Activated naive CD8-positive, alpha-beta T cell treated with anti-CD3 and anti-CD28 coated beads, Interleukin-2, amount 10 ng/mL, durations not matched to agents 7 days and 5 days (primary cell): ENCODE measurements at places on chromosomes 5 and 9. TPM values are rescaled to one million over a fixed set of nuclear protein-coding genes. Genes with fewer than 3 reads are reported as not detected.
A peak's percentile ranks its signal among the peaks of the same experiment; 100 is the strongest.

NEUROG1 gene
- total RNA-seq, result not detected

ANKRD31 gene
- total RNA-seq, result 0.58 TPM

SUSD3 gene
- total RNA-seq, result 70.4 TPM

HACD4 gene
- 16.6 TPM for total RNA-seq

C5orf15 gene
- total RNA-seq, result 19.1 TPM

NMUR2 gene
- not detected for total RNA-seq

FGF1 gene
- total RNA-seq, result not detected

ANKRD18A gene
- total RNA-seq, result 2.9 TPM

LTC4S gene
- 6.3 TPM for total RNA-seq

GPR151 gene
- not detected for total RNA-seq

GTF2H2 gene
- 28.7 TPM for total RNA-seq

INPP5E gene
- 22.8 TPM for total RNA-seq

GRCh38 chr5:119631660-119632059, 2.3 kb downstream of the FAM170A start:
- no peak for DNase-seq

DNA sequence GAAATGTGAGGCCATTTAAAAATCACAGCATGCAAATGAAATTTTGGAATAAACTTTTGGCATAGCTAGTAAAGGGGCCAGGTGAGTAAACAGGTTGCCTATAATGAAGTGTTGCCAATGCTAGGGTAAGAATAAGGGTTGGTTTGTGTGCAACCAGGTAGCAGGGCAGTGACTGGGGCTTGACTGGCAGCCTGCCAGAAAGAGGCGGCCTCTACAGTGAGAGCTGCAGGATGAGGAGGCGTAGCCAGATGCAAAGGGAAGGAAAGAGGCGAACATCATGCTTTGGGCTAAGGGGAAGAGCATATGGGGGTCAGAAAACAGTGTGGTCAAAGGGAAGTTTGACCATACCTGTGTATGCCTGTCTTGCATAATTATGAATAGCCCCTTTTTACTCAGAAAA, 70.6 kb downstream of the MAST4 start:
- no peak for DNase-seq

- no peak for DNase-seq
These were observed 24.3 kb downstream of the S100Z start for GRCh38 chr5:76874088-76874581.

- no peak for DNase-seq
These were observed 441.6 kb upstream of the BRINP1 start for GRCh38 chr9:119810645-119811429.

DNA sequence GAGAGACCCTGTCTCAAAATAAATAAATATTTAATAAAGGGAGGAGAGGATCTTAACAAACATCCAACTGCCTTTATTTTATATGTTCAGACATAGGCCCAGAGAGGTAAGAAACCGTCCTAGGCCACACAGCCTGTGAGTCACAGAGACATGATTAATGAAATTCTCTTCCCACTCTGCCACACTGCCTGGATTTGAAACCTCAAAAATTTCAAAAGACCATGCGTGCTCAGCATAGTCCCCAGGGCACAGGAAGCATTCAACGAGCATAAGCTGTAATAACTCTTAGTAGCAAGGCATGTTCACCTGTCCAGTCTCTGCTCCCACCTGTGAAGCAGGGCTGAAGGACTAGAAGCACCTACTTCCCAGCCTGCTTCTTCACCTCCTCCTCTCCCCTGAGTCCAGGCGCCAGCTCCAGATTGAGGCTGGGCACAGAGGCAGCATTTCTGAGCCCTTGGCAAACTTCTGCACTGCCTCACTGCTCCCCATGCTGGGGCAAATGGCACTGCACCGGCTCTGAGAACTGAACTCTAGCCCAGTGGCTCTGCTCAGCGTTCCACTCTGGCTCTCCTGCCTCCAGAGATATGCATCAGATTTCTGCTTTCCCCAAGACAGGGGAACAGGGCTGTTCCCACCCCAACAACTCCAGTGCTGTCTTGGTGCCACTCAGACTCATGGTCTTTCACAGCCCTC, 1.1 kb downstream of the FAT2 start:
- no peak for DNase-seq

GRCh38 chr5:34015120-34015822, 7.4 kb upstream of the AMACR start:
- no peak for DNase-seq

DNA sequence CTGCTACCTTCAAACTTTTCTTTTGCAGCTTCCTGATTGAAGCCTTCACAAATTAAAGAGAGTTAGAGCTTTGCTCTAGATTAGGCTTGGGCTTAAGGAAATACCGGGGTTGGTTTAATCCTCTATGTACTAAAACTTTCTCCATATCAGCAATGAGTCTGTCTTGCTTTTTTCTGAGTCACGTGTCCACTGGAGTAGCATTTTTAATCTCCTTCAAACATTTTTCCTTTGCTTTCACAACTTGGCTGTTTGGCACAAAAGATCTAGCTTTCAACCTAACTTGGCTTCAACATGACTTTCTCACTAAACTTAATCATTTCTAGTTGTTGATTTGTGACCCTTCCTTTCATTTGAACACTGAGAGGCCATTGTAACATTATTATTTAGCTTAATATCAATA, 261.6 kb downstream of the PLK2 start:
- no peak for DNase-seq

- no peak for DNase-seq
These were observed 4.0 kb downstream of the HDAC3 start for GRCh38 chr5:141632650-141633049.

- DNase-seq, result no peak
These were observed 199.2 kb downstream of the TRIO start for GRCh38 chr5:14342306-14342705.

- DNase-seq, result no peak
These were observed 603.9 kb downstream of the DMRTA1 start for GRCh38 chr9:23050548-23050947.

GRCh38 chr5:14560091-14560595, 21.4 kb upstream of the OTULINL start:
- DNase-seq, result no peak

- DNase-seq, result no peak
These were observed 355.4 kb downstream of the PDE4D start for GRCh38 chr5:59537961-59538749.

DNA sequence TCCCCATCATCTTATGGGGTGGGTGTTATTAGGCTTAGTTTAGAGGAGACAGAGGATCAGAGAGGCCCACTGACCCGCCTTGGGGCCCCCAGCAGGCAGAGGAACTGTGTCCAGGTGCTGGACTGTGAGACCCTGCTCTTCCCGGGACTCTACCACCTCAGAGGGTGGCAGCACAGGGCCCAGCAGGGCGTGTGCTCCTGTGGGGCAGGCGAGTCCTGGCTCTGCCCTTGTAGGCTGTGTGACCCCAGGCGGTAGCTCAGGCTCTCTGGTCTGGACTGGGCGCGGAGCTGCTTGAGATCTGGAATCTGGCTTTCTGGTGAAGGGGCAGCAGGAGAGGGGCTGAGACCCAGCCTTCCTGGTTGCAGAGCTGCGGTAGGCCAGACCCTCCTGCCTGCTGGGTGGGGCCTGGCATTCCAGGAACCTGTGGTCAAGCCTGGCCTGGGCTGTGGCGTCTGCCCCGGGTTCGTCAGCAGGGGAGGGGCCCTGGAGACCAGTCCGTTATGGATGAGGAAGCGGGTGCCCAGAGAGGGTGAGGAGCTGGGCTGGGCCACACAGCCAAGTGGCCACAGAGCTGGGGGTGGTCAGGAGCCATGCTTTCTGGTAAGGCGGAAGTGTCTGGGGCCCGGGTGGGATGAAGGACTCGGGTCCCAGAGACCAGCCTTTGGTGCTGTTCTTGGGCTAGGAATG, 46.5 kb downstream of the RXRA start:
- no peak for DNase-seq

- DNase-seq, result no peak
These were observed 315.3 kb upstream of the SLC30A5 start for GRCh38 chr5:68778484-68778883.

DNA sequence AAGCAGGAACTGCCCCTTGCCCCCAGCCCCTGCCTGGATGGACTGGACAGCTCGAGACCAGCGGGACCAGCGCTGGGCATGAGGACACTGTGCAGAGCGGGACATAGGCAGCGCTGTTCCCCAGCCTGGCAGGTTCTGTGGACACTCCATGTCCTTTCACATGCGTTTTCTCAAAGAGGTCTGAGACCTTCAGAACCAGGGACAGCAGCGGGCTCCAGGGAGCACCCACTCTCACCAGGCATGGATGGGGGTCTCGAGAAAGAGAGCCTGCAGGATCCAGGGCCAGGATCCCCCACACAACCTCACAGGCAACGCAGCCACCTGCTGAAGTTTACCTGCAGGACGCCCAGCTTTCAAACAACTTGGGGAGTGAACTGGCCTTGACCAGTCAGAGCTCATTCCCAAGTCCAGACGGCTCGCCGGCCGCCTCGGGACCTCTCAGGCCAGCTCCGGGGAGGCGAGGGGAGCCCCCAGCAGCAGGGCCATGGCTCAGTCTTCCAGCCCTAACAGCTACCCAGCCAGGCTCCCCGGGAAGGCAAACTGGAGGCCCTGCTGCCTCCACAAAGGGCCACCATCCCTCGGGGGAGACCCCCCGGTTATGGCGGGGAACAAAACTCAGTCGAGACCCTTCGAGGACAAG, 72.5 kb upstream of the SARDH start:
- DNase-seq, result no peak

- DNase-seq, result no peak
These were observed 57.2 kb downstream of the MLANA start for GRCh38 chr9:5947912-5948311.

DNA sequence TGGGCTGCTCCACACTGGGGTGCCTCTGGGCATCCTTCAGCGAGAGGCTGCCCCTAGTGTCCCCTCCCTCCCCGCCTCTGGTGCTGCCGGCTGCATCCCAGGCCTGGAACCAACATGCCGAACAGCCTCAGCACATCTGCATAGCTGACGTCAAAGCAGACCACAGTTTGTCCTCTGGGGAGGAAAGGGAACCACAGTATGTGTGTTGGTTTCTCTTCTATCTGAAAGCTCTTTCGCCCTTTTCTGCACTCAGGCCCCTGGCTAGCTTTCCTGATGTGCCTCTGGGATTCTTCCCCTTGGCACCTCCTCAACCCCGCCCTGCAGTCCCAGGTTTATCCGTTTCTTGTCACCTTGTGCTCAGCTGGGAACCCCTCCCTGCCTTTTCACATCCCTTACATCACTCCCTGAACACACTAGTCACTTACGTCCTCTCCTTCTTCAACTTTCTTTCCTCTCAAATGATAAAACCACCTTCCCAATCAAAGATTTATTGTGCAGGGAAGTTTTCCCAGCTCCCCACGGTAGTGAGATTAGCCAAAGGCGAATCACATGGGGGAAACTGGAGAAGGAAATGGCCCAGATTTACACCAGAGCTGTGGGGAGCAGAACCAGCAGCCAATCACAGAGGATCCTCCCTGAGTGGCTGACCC, 35.5 kb upstream of the B4GALT1 start:
- DNase-seq, result peak; percentile 53

DNA sequence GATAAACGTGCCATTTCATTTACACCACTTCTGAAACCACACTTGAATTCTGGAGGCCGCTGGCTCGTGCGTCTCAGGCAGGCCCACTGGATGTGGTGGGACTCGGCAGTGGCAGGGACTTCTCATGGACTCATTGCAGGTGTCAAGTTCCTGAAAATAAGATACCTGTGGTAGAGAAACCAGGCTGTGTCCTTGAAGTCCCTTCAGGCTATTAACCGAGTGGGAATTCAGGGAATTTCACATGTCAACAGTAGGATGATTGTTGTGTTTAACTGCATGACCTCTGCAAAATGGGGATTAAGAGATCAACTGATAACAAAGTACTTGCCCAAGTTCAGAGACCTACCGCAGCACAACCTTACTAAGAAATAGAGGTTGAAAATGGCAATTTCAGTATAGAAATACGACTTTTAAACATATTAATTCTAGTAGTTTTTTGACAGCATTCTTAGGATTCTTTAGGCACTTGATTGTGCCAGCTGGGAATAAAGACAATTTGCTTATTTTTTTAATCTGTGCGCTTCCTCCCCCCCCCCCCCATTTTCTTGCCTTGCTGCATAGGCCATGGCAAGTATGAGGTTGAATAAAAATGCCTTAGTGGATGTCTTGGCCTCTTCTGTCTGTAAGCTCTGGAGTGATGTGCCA, 26.8 kb downstream of the TRIP13 start:
- no peak for DNase-seq

DNA sequence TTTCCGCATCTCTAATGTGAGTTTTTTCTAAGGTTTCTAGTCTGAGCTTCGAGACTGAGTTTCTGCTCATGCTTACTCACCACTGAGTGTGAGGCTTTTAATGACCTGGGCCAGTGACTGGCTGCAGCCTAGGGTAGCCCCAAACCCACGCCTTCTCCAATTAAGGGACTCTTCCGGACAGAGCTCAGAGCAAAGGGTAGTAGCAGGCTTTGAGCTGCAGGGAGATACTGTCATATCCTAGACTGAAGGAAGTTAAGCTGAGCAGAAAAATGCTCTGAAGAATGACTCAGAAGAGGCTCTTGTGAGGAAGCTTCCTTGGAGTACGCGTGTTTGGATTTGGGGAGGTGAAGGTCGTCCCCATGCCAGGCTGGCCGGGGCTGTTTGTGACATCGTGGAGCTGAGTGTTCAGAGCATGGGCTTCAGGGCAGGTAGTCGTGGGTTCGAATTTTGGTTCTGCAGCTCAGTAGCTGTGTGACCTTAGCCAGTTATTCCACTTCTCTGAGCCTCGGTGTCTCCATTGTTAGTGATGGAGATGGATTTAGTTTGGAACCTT, 3.5 kb downstream of the USP20 start:
- DNase-seq, result no peak

DNA sequence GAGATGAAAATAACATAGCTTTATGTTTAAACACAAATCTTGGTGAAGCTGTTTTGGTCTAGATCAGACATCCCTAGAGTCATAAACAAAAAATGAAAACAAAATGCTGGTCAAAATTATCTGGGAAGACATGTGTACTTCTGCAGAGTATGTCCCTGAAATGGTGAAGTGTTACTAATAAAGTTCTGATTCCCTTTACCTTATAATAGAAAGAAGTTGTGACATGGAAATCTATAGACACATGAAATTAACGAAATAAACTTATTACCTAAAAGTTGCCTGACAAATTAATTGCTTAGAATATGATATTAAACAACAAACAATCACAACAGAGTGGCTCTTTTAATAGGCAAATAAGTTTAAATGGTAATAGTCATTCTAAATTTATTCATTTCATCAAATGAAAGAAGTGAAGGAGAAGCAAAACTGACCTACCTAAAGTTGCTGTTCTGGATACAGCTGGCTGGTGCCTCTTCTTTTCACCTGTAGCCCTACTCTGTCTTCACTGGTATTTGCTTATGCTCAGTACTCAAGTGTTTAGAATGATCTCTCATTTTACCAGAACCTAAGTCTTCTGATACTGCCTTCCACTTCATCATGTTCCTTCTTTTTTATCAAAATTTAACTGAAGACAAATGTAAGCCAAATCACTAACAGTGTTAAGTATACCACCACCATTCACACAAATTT, 38.8 kb downstream of the FNIP1 start:
- DNase-seq, result no peak
